Upper lobe of right lung (tissue), 1 donor: ENCODE measurements at places on chromosomes 6 and 20.
A peak's percentile ranks its signal among the peaks of the same experiment; 100 is the strongest.

- no peak for DNase-seq
These were observed 61.8 kb downstream of the ANKS1A start for GRCh38 chr6:34950849-34951248.

DNA sequence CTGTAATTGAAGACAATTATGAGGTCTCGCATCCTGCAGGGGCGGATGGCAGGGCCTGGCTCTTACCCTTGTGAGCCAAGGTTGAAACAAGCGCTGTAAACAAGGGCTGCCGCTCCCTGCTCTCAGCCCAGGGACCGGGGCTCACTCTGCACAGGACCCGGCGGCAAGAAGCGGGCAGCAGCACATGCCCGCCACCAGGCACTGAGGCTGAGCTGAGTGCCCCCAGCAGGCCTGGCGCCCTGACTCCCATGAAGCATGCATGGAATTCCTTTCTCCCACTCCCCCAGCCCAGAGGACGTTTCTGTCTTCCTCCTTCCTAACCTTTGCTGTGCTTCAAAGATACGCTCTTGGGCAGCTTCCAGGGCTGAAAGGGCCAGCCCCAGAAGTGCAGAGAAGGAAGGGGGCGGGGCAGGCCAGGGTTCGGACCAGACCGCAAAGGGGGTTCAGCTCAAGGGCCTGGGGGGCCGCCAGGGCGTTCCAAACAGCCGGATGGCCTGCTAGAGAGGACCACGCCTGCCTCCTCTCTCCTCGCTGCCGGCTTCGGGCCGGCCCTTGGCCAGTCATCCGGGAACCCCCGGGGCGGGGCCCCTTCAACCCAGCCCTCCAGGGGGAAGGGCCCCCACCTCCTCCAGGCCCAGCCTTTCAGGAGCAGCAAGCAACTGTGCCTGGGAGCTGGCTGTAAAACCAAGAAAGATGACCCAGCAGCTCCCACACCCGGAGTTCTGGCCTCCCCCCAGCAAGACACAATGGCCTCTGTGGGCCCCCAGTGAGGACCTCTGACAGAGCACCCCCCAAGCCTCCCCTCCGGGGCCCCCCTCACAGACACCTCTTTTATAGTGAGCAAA lies 109.9 kb downstream of the NOL4L start:
- peak; percentile 95 for DNase-seq

DNA sequence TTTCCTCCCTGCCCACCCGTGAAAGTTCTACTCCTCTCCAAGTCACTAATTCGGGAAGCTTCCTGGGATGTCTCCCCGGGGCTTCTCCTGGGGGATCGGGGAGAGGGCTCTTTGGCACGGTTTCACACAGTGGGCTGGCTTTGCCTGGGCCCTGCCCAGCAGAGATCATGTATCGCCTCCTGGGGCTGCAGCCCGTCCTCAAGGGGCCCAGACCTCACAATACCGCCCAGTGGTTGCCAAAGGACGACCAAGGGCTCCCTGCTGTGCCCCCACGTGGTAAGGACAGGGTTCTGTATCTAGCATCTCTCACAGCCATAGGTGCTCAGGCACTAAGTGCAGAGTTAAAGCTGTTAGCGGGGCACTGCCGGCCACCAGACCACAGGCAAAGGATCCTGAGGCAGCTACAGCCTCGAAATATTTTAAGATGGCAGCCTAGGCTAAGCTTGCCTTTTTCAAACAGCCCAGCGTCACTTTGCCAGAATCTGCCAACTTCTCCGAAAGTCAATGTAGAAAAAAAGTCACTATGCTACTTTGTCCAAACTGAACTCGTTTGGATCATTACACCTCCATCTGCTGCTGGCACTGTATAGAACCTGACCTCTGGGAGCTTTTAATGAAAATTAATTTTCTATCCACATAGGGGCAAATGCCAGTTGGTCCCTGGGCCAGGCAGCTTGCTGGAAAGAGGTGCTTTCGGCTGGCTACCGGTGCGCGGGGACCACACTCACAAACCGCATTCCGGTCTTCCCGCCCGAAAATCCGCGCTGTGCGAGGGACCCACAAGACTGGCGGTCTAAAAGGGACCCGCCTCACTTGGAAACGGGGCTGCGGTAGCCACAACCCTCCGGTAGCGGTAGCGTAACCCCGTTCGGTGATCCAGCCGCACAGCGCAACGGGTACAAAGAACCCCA lies 1.3 kb upstream of the NNAT start:
- no peak for DNase-seq

DNA sequence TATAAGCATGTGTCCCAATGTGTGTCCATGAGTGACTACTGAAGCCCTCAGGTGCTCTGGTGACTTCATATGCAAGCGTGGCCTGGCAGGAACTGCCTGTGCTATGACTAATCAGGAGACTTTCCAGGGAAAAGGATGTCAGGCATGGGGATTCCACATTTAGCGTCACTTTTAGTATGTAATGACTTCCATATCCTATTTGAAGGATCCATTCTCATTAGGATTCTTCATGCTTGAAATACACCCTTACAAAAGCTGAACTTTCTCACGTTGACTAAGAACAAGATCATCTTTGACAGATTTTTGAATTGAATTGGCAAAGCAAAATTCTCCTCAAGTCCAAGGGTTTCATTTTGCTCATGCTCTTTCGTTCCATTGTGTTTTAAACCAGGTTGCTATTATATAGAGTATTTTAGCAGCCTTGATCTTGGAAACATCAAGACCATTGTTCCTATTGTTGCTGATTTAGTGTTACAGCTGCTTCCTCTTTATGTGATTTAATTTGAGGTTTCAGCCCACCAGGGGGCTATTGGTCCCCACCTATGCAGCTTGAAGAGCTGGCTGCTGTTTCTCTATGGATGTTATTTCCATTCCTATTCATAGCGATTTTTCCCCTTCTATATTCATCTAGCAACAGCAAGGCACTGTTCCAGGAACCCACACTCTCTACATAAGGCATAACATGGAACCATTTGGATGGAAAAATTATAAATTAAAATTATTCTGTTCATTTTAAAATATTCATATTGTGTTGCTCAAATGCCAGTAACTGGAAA lies 418.6 kb downstream of the CDKAL1 start:
- DNase-seq, result no peak

GRCh38 chr6:10746915-10747250 lies 722 bp upstream of the TMEM14B start:
- no peak for DNase-seq

- no peak for DNase-seq
These were observed 9.8 kb downstream of the PDE10A start for GRCh38 chr6:165653196-165653595.

- DNase-seq, result no peak
These were observed 20.8 kb downstream of the SRC start for GRCh38 chr20:37366743-37367142.

DNA sequence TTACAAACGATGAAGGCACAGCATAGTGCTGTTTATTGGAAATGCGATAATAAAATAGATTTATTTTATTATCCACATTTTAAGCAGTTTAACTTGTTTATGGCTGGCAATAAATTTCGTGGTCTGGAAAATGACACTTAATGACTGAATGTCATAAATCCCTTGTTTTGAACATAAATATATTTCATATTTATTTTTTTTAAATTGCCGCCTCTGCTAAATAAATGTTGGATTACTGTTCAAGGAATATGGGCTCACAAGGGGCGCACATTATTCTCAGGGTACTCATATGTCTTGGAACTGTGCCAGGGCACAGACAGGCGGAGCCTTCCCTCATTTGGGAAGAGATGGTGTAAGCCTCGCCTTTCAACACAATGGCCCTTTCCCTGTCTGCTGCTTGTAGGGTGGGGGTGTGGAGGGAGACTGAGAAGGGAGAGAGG lies 134.3 kb downstream of the PXDC1 start:
- no peak for DNase-seq

DNA sequence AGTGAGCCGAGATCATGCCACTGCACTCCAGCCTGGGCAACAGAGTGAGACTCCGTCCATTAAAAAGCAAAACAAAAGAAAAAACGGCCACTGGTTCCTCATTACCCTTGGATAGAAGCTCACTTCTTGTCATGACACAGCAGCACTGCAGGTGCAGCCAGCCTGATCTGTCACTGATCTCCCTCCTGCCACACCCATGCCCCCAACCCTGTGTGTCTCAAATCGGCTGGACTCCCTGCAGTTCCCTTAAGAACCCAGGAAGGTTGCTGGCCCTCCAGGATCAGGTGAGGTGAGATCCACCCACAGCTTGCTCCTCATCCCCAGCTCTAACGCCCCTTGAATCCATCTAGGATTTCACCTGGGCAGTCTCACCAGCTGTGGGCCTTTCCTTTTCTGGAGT lies 26.3 kb upstream of the NNAT start:
- no peak for DNase-seq

GRCh38 chr20:46563860-46564221 lies 13.4 kb upstream of the OCSTAMP start:
- no peak for DNase-seq

GRCh38 chr20:58214310-58214709 lies 14.1 kb downstream of the ANKRD60 start:
- DNase-seq, result no peak

- no peak for DNase-seq
These were observed 38.4 kb downstream of the HS3ST5 start for GRCh38 chr6:114304304-114304887.

DNA sequence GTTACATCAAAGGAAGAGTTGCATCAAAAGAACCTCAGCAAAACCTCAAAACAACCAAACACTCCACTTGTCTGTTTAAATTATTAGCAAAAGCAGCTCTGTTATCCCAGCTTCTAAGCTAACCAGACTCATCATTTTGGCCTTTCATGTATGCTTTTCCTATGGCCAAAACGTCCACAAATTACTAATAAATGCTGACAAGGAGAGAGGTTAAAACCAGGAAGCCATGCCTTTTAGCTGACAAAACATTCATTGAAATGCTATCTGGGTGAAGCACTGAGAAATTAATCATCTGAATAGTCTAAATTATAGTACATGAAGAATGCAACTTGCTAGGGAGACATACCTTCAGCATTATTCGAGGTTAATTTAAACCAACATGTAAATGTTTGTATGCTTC lies 80.6 kb downstream of the LAMA2 start:
- DNase-seq, result no peak

- no peak for DNase-seq
These were observed 4.0 kb downstream of the FLOT1 start for GRCh38 chr6:30738532-30738931.

DNA sequence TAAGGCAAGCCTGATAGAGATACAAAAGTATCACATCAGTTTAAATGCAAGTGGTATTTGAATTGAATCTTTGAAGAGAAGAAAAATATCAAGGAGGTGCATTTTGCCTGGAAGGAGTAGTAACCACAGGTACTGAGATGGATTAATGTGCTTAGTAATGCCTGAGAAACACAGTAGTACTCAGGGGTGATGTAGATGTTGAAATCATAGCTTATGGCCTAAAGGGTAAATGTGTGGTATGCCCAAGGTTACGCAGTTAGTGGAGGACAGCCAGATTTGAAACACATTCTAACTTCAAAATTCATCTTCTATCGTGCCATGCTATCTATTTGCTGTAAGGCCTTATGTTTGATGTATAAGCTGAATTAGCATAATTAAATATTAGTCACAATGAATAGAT lies 55.9 kb downstream of the STXBP5 start:
- DNase-seq, result no peak

GRCh38 chr6:52391599-52391998 lies 28.5 kb upstream of the EFHC1 start:
- no peak for DNase-seq

DNA sequence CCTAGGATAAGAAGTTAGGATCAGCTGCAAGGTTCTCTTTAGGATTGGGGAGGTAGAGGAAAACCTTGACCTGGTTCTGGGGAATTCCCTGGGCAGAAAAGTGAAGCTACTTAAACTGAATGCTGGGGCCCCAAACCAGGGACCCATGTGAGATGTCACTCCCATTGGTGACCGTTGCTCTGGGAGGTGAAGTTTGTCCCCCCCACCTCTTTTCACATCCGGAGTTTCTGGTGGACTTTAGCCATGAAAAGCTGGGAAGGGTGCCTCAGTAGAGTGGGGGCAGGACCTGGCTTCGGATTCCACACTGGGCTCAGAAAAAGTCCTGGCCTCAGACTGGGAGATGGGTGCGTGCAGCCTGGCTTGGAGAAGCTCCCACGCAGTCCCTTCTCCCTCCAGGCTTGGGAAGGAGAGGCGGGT lies 13.2 kb downstream of the TJAP1 start:
- no peak for DNase-seq

- peak; percentile 8 for DNase-seq
These were observed 315.2 kb upstream of the SULF2 start for GRCh38 chr20:48100483-48100882.

DNA sequence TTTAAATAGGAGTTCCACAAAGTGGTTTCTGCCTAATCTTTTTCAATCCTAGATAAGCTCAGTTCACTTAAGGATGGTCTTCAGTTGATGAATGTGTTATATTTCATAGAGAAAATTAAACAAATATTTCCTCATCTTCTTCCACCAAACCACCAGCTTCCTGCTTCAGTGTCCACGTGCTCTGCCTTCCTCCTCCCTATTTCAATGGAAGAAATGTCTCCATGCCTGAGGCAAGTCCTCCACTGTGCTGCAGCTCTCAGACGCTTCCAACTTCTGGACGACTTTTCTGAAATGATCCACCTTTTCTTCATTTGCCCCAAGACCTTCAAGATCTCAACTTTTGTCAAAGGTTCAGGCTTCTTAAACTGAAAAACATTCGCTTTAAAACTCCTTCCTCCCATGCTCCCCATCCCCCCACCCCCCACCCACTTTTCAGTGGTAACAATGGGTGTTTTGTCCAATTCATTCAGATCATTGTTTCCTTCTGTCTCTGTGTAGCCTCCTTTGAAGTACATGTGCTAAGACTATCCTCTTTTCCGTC lies 25.3 kb upstream of the FABP7 start:
- DNase-seq, result no peak

DNA sequence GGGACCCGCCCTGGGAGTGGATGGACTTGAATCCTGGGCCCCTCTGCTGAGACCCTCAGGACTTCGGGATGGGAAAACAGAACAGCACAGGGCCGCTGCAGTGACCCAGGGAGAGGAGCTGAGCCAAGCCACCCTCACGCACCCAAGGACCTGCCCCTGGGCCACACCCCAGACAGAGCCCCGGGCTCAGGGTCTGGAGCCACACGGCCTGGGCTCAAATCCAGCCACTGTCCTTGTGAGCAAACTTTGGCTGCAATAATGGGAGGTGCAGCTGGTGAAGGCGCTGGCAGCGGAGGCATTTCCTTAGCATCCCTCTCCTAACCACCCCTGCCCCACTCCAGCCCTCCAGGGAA lies 207.7 kb downstream of the PREX1 start:
- no peak for DNase-seq

DNA sequence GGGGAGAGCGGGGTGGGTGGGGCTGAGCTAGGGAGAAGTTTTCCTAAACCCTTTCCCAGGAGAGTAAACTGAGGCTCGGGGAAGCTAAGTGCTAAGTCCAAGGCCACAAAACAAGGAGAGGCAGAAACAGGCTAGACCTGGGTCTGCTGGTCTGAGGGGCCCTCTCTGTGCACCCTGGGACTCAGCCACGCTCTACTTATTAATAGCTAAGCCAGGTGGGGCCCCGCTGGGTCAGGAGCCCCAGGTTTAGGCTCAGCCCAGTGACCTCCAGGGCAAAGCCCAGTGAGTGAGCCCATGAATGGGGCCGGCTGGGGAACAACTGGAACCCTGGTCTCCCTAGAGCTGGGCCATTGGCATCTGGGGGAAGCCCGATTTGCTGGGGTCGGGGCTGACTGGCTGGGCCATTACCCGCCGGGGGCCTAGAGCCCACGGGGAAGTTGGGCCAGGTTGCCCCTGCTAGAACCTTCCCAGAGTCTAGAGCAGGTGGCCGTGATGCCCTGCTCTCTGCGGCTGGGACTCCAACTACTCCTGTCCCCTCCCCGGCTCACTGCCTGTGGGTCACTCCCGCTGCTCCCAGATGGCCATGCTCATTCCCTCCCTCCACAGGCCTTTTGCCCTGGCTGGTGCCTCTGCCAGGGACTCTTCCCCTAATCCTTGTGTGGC lies 24.1 kb upstream of the NOL4L start:
- no peak for DNase-seq

- DNase-seq, result no peak
These were observed 195.0 kb upstream of the TSHZ2 start for GRCh38 chr20:52777171-52777570.
